ENCODE measurements at places on chromosomes 7 and 10.

DNA sequence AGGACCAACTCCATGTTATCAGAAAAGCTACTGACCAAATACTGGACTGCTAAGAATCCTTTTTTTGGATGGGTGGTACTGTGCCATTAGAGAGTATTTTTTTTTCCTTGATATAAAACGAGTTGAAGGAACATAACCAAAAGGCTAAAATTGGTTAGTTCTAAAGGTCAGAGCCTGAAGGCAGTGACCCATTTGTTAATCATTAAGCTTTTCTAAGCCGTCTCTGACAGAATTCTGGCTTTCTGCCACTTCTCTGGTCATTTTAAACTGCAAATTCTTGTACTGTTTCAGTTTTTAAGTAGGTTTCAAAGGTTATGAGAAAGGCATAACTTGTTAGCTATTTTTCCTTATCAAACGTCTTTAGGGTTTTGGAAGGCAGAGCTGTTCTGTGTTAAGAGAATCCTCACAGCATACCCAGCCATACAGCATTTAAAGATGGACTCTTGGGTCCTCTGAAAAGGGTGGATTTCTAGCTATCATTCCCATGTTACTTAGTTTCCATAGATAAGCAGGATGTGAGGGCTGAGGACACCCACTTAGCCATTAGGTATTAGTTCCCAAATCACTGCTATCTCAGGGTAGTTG, 196.8 kb downstream of the RNLS start:
- DNase-seq, result no peak

DNA sequence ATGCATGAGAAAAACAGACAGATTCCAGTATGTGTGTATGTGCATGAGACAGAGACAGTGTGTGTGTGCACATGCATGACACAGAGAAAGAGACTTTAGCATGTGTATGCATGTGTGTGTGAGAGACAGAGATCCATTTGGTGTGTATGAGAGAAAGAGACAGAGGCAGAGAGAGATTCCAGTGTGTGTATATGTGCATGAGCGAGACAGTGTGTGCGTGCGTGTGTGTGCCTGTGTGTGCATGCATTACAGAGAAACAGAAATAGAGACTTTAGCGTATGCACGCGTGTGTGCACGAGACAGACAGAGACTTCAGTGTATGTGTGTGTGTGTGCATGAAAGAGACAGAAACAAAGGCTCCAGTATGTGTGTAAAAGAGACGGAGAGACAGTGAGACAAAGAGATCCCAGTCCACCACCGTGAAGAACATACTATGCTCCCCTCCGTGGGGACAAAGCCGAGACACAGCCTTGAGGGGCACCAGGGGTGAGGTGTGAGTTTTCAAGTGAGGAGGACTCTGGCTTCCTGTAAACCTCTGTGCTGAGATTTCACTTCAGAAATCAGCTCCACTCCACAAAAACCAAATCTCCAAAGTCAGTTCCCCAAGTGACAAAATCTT, 188.9 kb downstream of the GRID1 start:
- DNase-seq, result no peak

DNA sequence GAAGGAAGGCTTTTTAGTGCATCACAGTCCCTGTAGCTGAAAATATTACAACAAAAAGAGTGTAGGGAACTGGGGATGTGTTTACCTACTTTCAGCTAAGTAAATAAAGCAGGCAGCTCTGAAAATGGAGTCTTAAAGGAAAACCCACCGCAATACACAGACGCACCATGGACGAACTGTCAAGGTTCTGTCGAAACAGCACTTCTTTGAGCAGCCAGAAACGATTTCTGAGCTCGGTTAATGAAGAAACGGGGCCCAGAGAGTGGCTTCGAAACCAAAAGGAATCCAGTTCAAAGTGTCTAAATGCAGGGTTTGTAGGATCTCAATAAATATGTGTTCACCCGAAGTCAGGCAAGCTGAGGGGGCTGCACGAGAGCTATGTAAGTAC, 275.4 kb upstream of the NEBL start:
- no peak for DNase-seq

GRCh38 chr10:73955719-73956118, 42.2 kb upstream of the VCL start:
- no peak for DNase-seq

Measured in activated T-cell treated with anti-CD3 and anti-CD28 coated beads for 4 hours (primary cell).